ENCODE measurements at places on chromosomes 13 and 19.

- peak; percentile 50 for DNase-seq
Measured at GRCh38 chr19:34217952-34218817, 36.2 kb upstream of the GARRE1 start.

DNA sequence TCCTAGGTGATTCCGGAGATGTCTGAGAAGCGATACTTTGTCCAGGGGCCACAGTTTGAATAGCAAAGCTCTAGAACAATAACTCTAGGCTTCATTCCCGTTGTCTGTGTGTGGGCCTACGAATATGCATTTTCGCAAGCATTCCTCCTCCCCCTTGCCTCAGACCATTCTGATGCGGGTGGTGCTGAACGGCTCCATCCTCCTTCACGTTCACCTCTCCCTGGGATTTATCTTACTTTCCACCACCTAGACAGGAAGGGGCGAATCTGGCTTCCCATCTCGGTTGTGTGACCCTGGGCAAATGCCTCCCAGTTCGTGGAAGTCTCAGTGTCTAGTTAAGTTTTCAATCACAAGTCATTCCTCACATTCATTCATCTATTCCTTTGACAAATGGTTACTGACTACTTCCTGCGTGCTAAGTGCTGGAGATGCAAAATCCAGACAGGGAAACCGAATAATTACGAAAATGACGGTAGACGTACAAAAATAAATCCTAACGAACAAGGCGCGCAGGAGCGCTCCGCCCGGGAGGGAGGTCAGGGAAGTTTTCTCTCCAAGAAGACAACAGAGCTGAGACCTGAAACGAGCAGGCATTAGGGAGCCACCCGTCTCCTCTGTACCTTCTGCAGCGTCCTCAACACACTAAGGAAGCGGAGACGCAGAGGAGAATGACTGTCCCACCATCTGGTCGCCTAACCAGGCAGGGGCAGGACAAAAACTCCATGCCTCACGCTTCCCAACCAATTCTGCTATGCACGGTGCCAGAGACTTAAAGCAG is 1.3 kb upstream of the CNOT3 start:
- no peak for DNase-seq

- no peak for DNase-seq
Measured at GRCh38 chr13:42548731-42549551, 25.0 kb upstream of the TNFSF11 start.

DNA sequence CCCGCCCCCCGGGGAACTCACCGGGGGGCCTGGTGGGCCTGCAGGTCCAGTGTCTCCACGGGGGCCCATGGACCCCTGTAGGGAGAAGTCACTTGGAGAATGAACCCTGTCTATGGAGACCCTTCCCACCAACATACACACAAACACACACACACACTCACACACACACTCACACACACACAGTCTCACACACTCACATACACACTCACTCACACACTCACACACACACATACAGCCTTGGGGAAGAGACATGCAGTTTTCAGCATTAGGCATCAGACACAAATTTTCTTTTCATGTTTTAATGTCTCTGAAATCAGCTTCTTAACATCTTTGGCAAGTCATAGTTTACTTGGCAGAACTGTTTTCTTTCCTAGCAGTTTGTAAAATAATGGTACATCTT is 31.0 kb upstream of the OLFM2 start:
- DNase-seq: no peak

DNA sequence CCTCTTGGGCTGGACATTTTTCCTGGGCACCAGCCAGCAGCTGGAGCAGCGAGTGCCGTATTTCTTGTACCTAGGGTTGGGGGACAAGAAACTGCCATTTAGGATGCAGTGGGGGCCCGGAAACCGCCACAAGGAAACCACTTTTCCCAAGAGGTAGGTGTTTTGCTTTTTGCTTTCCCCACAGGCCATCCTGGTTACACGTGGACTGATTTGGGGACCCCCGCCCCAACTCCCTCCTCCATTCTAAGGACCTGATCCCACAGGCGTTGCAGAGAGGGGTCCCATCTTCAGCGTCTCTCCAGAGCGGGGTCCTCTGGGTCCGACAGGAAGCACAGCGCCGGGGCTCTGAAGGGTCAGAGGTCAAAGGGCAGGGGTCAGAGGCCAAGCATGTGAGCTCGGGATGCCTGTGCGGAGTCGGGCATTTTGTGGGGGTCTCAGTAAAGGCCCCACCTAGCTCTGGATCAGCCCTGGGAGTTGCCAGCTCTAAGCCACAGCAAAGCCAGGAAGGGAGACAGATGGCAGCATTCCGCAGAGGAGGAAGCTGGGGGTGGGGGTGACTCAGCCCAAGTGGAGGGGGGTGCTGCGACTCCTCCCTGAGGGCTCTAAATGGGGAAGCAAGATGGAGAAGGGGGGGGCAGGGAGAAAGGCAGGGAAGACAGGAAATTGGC is 4.3 kb downstream of the ZGLP1 start:
- DNase-seq: no peak

DNA sequence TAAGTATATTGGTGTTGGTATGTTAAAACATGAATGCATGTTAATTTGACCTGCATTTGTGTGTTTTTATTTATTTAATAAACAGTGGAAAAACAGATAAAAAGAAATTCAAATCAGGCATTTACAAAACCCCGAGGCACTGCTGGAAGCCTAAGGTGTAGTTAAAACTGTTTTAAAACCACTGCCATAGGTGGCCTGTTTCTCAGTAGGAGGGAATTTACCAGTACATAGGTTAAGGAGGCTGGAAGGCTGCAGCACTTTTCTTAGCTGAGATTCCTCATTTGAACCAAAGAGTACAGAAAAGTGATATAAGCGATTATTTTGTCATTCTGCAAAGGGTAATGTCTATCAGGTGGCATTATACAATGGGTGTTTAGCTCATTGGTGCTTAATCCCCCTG is 99.6 kb downstream of the PAN3 start:
- no peak for DNase-seq

DNA sequence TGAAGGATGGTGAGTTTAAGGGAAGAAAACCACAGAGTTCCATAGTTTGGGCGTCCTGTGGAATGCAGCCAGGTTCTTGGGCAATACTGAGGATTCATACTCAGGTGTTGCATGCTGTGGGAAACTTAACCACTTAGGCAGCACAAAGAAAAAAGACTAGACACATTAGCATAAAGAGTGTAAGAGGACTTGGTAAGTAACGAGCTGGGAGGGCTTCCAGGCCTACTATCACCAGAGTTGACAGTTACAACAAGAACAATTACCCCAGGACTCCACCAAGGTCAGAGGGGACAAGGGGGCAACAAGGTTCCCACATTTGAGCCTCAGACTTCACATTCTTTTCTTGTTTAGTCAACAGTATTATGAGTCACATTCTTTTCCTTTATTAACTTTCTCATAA is 33.2 kb downstream of the KCTD12 start:
- DNase-seq: no peak

DNA sequence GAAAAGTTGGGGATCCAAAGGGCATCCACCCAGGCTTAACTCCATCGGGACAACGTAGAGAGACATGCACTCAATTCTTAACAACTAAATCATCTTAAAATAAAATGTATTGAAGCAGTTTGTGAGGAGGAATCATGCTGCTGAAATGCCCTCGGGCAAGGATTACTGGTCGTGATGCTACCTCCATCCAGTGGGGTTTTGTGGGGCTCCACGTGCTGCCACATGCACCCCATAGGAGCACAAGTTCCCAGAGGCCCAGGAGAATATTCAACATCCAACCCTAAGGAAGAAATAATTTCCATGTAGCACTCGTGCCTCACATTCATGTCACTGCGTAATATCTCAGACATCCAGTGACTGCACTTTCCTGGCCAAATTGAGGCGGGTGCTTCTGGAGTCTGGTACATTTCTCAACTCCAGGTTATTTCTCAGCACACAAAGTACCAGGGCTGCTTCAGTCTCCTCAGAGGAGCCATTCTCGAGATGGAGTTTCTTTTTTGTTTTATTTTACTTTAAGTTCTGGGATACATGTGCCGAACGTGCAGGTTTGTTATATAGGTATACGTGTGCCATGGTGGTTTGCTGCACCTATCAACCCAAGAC is 429.8 kb downstream of the FOXO1 start:
- DNase-seq: no peak

DNA sequence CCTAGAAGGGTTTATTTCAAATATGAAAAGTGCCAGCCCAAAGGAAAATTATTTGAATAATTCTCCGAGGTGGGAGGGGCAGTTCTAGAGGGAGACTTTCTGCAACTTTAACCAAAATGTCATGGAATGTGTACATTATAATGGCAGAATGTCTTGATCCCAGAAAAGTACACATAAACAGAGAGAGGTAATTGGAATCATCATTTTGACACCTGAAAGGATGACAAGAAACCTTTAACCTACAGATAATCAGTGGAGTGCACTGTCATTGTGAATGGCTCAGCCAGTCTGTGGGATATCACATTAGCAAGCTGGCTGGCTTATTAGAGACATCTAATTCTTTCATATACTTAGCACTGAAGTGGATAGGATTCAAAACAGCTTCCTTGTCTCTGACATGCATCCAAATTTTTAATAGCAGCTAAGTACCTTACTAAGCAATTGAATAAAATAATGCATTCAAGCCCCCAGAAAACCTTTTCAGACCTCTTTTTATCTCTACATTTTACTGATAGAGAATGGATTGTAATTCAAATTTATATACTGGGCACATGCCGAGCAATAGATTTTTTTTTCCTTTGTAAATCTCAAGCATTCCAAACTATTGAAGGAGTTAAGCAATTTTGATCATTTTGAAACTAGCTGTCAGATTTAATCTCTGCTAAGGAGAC is 468.6 kb downstream of the COG6 start:
- DNase-seq: no peak

- DNase-seq: no peak
Measured at GRCh38 chr13:42602906-42603305, 29.0 kb downstream of the TNFSF11 start.

DNA sequence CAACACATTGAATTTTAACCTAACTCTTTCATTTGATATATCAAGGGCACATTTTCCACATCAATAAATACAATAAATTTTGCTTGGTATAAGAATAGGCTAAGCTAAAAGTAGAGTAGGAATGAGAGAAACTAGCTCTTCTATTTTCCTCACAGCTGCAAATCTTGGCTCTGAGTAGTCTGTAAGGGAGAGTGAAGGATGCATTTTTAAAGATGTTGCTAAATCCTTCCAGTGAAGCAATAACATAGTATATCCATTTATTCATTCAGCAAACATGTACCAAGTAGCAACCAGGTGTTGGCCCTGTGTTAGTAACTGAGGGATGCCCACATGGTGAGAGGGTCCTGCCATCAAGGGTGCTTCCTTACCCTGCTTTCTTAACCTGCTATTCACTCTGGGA is 799.9 kb downstream of the PCDH9 start:
- no peak for DNase-seq

DNA sequence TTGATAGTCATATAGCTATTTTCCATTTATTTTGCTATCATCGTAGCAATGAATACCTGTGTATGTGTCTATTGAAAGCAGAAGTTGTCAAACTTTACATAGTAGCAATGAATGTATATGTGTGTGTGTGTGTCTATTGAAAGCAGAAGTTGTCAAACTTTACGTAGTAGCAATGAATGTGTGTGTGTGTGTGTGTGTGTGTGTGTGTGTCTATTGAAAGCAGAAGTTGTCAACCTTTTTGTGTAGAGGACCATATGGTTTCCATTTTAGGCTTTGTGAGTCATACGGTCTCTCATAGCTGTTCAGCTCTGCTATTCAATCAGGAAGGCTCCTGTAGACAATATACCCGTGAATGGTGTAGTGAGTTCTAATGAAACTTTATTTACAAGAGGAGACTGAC is 20.8 kb downstream of the NLRP4 start:
- DNase-seq: no peak

DNA sequence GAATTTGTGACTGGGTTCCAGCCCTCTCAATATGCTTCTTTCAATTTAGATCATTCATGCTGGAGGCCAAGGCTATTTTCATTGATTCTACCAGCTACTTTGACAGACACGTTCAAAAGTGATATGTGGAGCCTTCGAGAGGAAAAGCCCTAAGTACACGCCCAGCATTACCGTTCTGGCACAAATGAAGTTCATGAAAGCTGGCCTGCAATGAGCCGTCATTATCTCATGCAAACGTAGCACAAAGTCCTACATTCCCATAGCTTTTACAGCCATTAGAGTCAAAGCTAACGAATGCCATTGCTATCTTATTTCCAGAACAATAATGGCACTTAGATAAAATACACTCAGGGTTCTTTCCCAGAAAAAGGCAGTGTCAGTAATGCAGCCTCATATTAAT is 1237.6 kb downstream of the EFNB2 start:
- DNase-seq: no peak

DNA sequence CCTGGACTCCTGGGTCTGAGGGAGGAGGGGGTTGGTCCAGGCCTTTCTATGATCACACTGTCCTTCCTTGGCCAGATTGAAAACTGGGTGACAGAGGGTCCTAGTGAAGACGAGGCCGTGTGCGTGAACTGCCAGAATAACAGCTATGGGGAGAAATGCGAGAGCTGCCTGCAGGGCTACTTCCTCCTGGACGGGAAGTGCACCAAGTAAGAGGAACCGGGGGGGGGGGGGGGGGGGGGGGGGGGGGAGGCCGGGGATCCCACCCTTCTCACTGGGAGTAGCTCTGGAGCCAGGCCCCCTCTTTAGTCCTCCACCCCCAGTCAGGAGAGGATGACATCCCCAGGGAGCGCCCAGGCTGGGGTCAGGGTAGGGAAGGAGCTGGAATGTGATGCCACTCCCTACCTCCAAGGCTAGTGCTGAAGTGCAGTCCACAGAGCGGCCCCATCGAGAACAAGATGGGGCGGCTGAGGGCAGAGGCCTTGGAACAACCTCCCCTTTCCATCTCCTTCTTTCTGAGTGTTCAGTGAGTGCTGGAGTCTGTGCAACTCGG is 19.4 kb downstream of the CNFN start:
- DNase-seq: no peak

DNA sequence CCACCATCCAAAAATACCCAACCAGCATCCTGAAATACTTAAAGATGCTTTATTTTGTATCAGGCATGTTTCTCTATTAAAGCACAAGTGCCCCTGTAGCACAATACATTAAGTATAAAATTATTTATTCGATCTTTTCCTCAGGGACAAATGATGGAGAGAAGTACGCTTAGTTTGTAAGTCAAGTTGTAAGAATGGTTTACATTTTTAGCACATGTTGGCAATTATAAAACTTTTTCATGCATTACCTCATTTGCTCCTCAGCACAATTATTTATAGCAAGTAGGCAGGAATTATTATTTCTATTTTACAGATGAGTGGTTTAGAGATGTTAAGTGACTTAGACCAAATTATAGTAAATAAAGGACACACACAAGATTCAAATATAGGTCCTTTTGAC is 232.6 kb upstream of the HTR2A start:
- DNase-seq: no peak

GRCh38 chr19:35279374-35279773 is 3.0 kb upstream of the HAMP start:
- no peak for DNase-seq

- no peak for DNase-seq
Measured at GRCh38 chr13:101611491-101612475, 159.3 kb downstream of the ITGBL1 start.

GRCh38 chr19:33556261-33556660 is 34.7 kb upstream of the PEPD start:
- DNase-seq: no peak

DNA sequence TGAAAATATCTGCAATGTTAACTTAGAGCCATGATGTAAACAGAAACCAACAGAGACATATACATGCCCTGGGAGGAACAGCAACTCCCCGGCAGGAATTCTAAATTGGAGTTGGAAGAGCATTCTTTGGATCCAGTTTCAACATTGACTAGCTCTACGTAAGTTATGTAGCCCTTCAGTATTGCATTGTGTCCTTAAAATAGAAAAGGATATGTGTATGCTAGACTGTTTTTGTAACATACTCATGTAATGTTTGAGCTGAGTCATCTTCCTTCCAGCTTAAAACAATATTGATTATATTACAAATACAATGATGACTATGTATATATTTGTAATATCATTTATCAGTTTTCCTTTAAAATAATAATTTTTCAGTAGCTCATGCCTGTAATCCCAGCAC is 1422.2 kb upstream of the PCDH20 start:
- DNase-seq: no peak

Measured in NCI-H1436 (cell line).